ENCODE measurements at places on chromosomes 16 and 17.

DNA sequence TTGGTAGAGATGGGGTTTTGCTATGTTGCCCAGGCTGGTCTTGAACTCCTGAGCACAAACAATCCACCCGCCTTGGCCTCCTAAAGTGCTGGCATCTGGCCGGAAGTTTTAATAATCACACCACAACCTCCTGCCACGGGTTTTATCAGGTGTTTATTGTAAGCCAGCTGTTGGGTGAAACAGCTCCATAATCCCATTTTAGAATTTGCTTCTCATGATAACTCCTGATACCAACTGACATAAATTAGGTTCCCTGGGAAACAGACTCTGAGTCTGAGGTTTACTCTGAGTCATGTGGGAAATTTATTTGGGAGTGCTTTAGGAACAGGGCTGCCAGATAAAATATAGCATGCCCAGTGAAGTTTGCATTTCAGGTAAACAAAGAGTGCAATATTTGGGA lies 122.6 kb upstream of the MED13 start:
- DNase-seq = no peak

DNA sequence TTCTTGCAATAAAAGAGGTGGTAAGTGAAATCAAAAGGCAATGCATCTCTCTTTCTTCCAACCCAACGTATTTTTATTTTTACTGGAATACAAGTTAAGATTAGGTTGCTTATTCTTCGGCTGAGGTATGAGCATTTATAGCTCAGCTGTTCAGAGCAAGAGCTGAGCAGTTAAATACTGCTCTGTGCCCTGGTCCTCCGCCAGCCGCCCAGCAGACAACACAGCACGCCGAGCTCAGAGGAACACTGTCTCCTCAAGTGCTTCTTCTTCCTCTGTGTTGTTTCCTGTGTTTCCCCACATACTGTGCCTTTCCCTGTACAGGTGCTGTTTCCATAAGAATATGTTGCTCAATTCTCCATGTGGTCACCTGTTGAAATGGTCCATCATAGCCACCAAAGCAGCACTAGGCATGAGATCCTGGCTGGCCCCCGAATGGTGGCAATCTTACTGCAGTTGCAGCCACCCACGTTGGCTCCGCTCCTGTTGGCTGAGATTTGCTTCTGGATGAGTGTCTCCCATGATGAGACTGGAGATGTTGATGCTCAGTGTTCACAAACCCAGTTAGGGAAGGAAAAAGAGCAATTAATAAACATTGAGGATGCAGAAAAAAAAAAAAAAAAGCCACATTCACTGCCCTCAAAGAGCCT lies 515.3 kb downstream of the GRIN2A start:
- DNase-seq = no peak

- DNase-seq = no peak
These were observed 59.0 kb upstream of the NKD1 start for GRCh38 chr16:50489182-50489581.

- no peak for DNase-seq
These were observed 167.8 kb downstream of the KATNIP start for GRCh38 chr16:27717726-27718125.

DNA sequence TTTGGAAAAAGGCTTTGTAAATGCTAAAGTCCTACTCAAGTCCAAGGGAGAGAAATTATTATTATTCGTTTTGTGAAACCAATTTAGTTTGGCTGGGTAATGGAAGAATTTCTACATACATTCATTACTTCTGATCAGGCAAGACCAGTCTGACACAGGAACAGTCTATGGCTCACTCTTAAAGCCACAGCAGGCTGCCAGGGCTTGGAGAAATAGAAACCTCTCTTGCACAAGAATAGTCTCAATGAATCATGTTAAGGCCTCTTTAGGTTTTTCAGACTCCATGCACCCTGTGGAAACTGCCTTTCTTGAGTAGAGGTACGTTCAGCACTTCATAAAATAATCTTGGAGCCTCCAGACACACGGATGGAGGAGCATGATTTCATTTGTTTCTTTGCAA lies 167.7 kb downstream of the IRX3 start:
- no peak for DNase-seq

DNA sequence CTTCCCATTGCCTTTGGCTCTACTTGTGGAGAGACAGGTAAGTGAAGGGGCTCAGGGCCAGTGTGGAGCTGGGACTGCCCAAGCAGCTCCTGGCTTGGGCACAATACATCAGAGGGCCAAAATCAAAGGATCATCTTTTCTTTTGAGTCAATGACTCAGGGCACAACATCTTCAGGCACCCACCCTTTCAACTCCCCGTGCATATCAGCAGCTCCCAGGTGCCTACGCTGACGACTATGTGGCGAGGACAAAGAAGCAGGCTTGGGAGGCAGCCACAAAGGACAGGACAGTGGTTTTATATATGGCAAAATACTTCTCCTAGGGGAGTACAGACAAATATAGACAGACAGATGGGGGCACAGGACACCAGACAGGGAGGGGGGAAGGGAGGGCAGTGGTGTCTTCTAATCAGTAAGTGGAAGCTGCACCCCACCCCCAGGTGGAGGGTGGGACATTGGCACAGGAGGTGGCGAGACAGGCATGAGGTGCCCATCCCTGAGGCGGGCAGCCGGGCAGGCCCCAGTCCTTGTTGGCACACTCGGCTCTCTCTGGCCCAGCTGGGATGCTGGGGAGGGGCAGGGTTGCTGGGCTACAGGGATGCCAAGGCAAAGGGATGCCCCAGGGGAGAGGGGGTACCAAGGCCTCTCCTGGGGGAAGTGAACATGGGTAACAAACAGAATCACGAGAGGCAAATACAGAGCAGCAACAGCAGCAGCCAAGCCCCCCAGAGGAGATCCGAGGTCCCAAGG lies 7.7 kb upstream of the ARL5C start:
- no peak for DNase-seq

DNA sequence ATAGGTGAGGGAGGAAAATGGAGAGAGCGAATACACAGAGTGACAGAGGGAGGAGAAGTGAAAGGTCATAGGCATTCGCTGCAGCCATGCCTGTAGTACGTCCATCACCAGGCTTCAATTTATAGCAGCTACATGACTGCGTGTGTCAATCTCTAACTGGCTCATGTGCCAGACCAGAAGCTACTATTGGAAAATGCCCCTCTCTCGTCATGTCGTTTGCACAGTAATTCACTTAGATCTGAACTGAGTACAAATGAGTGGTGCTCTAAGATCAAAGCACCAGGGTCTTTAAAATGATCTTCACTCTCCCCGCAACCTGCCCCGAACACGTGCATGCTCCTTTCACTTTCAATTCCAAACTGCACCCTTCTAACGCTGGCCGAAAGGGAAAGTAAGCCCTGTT lies 51.3 kb downstream of the ADCY9 start:
- DNase-seq = no peak

DNA sequence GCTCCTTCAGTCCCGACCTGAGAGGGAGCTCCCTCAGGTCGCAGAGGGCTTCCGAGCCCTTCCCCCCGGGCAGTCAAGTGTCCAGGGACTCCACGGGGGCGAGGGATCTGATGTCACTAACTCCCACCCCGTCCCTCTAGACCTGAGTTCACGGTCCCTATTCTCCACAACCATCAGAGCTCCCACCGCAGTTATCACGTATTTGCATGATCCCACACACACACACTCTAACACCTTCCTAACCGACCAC lies 3.7 kb upstream of the PER1 start:
- no peak for DNase-seq

GRCh38 chr17:78343187-78343542 lies 16.7 kb downstream of the SOCS3 start:
- DNase-seq = no peak

DNA sequence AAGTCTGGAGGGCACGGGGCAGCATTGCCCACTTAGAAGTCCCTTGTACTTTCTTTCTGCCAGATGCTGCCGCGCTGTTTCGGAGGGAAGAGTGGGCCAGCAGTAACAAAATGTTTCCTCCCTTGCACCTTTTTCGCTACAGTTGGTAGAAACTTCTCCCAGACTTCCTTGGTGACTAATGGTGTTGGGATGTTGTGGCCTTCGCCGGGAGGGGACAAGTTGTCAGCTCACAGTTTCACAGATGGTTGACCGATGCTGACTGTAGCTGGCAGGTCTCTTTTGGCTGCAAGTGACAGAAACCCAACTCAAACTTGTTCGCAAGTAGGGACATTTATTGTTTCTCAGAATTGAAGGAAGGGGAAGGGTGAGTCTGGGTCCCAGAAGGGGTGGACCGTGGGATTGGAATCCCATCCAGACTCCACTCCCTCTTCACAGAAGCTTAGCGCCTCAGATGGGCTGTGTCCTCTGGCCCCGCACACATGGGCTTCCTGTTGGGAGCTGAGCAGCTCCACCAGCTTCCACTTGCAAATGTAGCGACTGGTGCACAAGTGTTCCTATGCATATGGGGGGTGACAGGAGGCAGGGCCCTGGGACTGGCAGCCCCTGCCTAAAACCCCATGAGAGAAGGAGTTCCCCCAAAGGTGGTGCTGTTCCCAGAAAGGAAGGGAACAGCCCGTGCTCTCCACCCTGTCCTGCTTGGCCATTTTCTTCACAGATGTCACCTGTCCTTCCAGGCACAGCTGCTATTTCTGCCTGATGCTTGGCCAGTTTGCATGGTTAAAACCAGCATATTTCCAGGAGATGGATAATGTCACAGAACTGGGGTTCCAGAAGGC lies 30.9 kb upstream of the RPRML start:
- no peak for DNase-seq

DNA sequence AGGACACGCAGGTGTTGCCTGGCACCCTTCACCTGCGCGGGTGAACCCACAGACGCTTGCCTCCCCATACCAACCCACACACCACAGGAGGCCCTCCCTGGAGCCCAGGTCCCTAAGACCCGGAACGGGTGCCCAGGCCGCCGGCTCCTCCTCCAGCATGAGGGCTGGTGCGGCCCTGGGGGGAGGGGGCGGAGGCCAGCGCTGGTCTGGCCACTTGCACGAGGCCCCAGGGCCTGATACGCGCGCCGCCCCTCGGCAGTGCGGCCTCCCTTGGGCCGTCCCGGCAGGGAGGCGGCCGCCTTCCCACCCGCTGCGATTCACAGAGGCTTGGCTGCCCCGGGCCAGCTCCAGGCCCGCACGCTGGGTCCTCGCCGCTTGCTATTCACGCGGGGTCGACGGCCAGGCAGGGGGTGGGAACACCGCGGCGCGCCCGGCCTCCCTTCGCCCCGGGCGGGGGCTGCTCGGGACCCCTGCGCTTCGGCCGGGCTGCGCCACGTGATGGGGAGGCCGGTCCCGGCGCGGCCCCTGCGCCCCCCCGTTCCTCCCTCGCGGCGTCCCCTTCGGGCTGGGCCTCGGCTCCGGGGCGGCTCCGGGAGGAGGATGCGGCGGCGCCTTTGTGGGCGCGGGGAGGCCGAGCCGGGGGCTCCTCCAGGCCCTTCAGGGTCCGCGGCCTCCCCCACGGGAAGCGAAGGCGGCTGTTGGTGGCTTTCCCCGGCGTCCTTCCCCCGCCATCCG lies 685 bp downstream of the FASN start:
- no peak for DNase-seq

DNA sequence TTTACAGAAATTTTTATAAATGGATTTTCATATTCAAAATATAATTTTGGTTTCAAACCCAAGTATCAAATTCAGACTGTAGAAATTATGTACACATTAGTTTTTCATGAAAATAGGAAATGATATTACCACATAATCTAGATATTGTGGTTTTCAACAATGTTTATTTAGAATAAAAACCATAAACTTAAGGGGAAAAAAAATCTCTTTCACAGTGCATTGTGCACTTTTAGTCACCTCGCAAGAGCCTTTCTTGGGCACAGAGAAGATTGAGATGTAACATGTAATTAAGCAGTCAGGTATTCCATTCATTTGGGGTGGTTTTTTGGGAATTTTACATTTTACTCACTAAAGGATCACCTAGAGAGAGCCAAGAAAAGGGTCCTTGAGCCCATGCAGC lies 104.0 kb downstream of the TANC2 start:
- DNase-seq = no peak

- no peak for DNase-seq
These were observed 66.7 kb downstream of the C16orf95 start for GRCh38 chr16:87250431-87250960.

GRCh38 chr17:79214459-79214858 lies 139.8 kb downstream of the ENGASE start:
- no peak for DNase-seq

DNA sequence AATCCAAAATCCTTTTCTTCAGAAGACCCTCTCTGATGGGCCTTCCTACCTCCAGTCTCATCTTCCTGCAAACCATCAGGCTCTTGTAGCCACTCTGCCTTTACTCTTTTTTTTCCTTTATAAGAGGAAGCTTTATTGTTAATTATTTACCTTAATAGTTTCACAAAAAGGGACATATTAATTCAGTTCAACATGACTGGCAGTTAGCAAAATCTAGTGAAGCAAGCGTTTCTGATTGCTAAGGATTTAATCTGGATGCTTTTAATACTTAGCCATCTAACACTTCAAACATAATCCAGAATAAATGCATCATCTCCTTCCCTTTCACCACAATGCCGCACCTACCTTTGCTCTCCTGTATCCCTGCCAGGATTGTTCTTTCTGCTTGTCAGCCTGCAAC lies 62.0 kb downstream of the SPACA3 start:
- no peak for DNase-seq

DNA sequence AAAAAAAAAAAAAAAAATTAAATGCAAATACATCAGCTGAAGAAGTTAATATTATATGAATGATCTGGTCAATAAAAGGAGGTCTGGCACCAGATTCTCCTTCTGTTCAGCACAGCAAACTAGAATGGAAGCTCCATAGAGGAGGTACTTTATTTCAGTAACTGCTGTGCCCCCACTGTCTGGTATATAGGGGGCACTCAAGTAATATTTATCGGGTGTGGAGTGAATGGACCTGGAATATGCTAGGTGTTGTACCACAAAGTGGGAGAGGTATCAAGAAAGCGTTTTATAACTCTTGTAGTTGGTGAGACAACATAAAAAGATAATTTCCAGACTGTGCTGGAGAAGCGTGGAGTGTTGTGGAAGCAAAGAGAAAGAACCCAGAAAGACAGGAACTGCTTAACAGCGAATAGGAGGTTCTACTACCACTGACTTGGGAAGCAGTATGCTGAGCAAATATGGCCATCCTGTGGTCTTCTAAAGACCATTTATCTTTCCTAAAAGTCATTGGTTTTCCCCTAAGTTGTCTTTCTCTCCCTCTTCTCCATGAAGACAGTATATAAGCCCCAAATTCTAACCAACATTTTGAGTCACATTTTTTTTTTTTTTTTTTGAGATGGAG lies 12.2 kb upstream of the PRKCA start:
- DNase-seq = no peak

DNA sequence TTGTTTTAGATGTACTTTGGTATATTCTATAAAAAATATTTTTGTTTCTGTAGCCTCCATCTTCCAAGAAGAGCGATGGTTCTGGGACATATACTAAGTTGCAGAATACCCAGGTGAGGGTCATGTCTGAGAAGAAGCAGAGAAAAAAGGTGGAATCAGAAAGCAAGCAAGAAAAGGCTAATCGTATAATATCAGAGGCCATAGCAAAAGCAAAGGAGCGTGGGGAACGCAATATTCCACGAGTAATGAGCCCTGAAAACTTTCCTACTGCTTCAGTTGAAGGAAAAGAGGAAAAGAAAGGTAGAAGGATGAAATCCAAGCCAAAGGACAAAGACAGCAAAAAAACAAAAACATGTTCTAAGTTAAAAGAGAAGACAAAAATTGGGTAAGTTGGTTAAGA lies 154.6 kb downstream of the CHD9 start:
- no peak for DNase-seq

- DNase-seq = no peak
These were observed 28.7 kb upstream of the ALDH3A2 start for GRCh38 chr17:19619705-19620325.

- DNase-seq = no peak
These were observed 3.9 kb upstream of the MRPS23 start for GRCh38 chr17:57853695-57854094.

Measured in NCI-H187 (cell line).